8988T (cell line): ENCODE measurements at places on chromosomes 2 and 18.

DNA sequence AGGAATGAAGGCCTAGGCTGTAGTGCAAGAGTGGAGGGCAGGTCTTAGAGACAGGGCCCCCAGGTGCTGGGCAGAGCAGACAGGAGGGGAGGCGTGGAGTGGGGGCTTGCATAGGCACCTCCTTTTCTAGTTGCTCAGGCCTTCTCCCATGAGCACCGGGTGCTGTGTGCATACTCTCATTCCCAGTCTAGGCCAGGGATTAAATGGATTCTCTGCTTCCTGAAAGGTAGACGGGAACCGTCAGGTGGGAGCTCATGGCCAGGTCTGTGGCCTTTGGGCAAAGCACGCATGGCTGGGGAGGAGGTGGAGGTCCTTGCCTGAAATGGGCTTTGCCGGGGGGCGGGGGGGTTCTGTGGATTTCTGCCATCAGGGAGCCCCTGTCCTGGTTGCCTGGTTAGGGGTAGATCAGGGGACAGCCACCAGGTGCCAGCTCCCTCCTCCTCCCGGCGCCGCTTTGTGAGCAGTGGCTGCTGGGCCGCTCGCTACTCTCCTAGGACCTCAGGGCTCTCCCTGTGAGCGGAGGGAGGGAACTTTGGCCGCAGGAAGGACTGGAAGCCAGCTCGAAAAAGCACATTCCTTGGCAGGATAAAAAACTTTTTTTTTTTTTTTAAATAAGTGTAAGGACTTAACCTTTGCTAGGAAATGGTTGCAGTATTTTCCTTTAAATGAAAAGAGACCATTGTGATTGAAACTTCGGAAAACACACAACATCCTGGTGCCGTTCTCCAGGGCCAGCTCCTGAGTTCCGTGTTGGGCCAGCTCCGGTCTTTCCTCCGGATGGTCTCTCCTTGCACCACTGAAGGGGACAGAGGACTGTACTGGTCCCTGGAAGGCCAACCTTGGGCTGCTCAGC lies 82.8 kb upstream of the HAAO start:
- DNase-seq, result no peak

DNA sequence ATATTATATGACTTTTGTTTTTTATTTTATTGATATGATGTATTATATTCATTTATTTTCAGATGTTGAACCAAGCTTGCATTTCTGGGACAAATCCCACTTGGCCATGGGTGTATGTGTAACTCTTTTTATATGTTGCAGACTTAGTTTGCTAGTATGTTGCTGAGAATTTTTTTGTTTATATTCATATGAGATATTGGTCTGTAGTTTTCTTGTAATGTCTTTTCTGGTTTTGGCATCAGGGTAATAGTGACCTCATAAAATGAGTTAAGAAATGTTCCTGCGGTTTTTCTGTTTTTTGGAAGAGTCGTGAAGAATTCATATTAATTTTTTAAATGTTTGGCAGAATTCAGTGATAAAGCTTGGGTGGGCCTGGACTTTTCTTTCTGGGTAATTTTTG lies 88.7 kb downstream of the ASB1 start:
- DNase-seq, result no peak

DNA sequence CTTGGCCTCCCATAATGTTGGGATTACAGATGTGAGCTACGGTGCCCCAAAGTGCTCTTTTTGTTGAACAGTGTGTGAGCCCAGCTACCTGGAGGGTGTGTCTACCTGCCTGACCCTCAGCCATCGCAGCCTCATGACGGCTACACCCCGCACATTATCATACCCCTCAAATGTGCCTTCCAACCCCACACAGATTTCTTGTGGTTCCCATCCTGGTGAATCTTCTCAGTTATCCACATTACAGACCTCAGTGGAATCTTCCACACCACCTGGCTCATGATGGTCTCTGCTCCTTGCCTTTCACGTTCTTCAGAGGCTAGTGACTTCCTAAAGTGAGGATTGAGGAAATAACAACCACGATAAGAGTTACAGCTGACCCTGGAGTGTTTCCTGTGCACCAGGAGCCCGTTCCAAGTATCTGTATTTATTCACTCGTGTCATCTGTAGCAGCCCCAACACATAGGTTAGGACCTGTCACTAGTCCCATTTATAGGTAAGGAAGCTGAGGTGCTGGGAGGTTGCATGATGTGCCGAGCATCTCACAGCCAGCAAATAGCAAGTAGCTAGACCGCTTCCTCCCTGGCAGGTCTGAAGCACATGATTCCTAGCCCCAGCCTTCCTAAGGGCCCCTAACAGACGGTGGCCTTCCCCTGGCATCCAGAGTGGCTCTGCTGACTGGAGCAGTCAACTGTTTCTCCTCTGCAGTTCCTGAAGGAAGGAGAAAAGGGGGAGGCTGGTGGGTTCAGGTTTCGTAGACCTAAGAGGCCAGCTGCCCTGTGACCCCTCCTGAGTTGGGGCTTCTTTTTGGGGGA lies 47.3 kb downstream of the TCF7L1 start:
- no peak for DNase-seq

- no peak for DNase-seq
Measured at GRCh38 chr2:206721256-206721920, 3.2 kb upstream of the DYTN start.

GRCh38 chr2:167787021-167787420 lies 460.4 kb downstream of the STK39 start:
- DNase-seq, result no peak
